ENCODE measurements at places on chromosomes 3 and 15. TPM values are rescaled to one million over a fixed set of nuclear protein-coding genes. Genes with fewer than 3 reads are reported as not detected.
A peak's percentile ranks its signal among the peaks of the same experiment; 100 is the strongest.

GRCh38 chr3:188421151-188421821 is 267.3 kb downstream of the LPP start:
- H3K27me3 ChIP-seq, result no peaks in the 10 kb centered on the region
- no peak overlapping the region for H3K4me3 ChIP-seq
- peaks cover 6% of the 10 kb centered on the region for H3K4me1 ChIP-seq
- no peaks in the 10 kb centered on the region for H3K36me3 ChIP-seq
- no peak overlapping the region for H3K27ac ChIP-seq

DNA sequence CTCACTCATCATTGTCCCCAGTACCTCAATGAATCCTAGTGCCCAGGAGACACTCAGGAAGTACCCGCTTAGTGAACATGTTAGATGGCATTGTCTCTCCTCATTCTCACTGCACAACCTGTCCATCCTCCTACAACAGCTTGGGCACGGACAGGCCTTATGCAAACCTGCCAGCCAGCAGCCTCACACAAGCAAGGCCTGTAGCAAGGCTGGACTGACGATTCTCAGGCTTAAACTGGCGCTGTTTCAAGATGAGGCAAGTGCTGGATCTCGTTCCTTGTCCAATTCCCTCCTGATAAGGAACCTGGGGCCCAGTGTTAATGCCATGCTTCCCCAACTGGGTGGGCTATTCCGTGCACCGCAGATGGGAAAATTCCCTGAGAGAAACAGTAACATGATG is 59.0 kb downstream of the CDCP1 start:
- H3K4me3 ChIP-seq, result no peak overlapping the region
- H3K4me1 ChIP-seq, result peaks cover 4% of the 10 kb centered on the region
- no peak overlapping the region for H3K27ac ChIP-seq
- H3K27me3 ChIP-seq, result no peaks in the 10 kb centered on the region
- DNase-seq, result no peak

DNA sequence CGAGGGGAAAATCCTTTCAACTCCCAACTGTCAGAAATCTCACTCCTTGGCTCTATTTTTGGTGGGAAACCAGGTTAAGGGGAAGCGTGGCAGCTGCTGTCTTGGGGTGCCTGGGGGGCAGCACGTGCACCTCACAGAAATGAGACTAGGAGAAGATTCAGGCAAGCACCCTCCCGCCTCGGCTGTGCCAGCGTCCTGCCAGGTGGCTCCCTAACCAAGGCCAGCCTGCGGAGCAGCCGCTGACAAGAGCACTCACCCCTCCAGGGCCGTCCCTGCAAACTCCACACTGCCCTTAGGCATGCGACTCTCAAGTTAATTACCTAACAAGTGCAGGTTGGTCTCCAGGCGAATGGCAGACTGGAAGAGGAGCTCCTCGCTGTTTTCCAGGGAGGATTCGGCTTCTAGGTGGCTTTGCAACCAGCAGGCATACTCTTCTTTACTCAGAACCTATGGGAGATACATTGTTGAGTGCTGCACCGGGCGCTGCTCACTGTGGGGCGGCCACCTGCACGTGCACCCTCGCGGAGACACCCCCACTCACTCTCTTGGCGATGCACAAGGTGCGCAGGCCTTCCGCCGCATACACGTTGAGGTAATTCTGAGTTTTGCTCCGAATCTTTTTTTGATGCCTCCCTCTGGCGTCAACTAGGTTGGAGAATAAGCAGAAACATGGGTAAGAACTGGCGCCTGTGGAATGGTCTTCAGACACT is 155.3 kb downstream of the ATP10A start:
- H3K27ac ChIP-seq, result no peak overlapping the region
- no peak overlapping the region for H3K4me3 ChIP-seq
- no peaks in the 10 kb centered on the region for H3K36me3 ChIP-seq
- H3K4me1 ChIP-seq, result no peaks in the 10 kb centered on the region
- no peak for DNase-seq
- no peaks in the 10 kb centered on the region for H3K27me3 ChIP-seq

DNA sequence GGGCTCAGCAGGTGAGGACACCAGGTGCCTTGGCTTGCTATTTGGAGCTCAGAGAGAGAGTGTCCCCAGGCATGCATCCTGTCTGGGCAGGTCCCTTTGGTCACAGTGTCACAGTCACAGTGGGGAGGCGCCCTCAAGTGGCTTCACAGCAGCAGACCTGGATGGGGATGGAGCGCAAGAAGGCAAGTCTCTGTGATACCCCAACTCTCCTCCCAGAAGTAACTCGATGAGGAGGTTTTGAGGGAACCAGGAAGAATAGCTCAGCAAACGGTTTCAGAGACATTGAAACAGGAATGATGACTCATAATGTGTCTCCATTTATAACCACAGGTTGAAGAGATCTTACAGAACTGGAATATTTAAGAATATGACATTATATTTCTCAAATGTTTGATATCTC is 66.5 kb upstream of the SH3GL3 start:
- H3K4me1 ChIP-seq, result peaks cover 18% of the 10 kb centered on the region
- H3K27me3 ChIP-seq, result no peaks in the 10 kb centered on the region
- H3K4me3 ChIP-seq, result peak overlapping the region; percentile 61
- peak overlapping the region; percentile 51 for H3K27ac ChIP-seq

GRCh38 chr15:63655683-63656372 is 58.6 kb downstream of the FBXL22 start:
- no peaks in the 10 kb centered on the region for H3K36me3 ChIP-seq
- no peak overlapping the region for H3K4me3 ChIP-seq
- no peak overlapping the region for H3K27ac ChIP-seq

GRCh38 chr15:74253211-74253921 is 17.2 kb downstream of the CCDC33 start:
- H3K4me3 ChIP-seq, result no peak overlapping the region
- no peak overlapping the region for H3K27ac ChIP-seq
- H3K27me3 ChIP-seq, result peaks cover 13% of the 10 kb centered on the region
- 0 out of 2 replicates have a peak, but pooled peaks cover 2% of the 10 kb centered on the region for H3K4me1 ChIP-seq
- no peaks in the 10 kb centered on the region for H3K36me3 ChIP-seq

RPL15 gene
- 2,177 TPM for total RNA-seq

TBL1XR1 gene
- total RNA-seq, result 180 TPM

GRM7 gene
- not detected for total RNA-seq

All from HCT116 (cell line).